Activated CD4-positive, alpha-beta T cell treated with anti-CD3 and anti-CD28 coated beads for 1 hour (primary cell): ENCODE measurements at places on chromosomes 6 and 20.
A peak's percentile ranks its signal among the peaks of the same experiment; 100 is the strongest.

DNA sequence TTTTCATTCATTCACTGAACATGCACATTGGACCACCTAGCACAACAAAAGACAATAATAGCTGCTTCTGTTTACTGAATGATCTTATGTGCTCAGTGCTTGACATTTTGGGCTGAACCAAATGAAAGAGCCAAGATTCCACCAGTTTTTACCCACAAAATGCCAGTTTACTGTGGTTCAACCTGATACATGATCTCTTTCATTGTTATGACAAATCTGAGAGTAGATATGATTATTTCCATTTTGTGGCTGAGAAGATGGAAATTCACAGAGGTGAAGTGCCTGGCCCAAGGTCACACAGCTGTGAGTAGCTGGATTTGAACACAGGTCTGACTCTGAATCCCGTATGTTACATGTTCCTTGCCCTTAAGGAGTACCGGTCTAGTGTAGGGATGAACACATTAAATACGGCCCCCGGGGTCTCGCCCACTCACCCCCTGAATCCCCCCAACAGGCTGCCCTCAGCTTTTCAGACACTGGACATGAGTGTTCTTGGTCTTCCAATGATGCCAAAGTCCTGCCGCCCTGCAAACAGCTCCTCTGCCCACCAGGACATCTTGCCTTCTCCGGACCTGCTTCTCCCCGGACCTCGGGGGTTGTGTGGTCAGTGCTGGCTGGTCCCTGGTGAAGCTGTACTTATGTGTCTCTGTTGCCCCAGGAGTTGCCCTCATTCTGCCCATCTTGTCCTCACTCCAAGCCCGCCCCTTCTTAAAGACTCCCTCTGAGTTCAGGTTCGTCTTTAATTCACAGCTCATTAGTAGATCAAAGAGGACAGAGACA lies 58.6 kb upstream of the SLC32A1 start:
- no peak for DNase-seq

DNA sequence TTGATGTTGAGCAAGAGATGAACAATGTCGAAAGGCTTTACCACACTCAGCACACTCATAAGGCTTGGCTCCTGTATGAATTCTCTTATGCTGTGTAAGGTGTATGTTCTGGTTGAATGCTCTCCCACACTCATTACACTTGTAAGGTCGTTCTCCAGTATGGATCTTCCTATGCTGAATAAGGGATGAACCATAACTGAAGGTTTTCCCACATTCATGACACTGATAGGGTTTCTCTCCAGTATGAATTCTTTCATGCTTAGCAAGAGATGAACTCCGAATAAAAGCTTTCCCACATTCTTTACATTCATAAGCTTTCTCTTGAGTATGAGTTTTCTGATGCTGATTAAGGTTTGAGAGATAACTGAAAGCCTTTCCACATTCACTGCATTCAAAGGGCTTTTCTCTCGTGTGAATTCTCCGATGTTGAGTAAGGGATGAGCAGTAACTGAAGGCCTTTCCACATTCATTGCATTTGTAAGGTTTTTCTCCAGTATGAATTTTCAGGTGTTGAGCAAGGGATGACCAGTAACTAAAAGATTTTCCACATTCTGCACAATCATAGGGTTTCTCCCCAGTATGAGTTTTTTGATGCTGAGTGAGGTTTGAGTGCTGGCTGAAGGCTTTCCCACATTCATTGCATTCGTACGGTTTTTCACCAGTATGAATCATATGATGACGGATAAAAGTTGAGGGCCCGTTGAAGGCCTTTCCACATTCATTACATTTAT lies 21.1 kb downstream of the ZNF184 start:
- no peak for DNase-seq

DNA sequence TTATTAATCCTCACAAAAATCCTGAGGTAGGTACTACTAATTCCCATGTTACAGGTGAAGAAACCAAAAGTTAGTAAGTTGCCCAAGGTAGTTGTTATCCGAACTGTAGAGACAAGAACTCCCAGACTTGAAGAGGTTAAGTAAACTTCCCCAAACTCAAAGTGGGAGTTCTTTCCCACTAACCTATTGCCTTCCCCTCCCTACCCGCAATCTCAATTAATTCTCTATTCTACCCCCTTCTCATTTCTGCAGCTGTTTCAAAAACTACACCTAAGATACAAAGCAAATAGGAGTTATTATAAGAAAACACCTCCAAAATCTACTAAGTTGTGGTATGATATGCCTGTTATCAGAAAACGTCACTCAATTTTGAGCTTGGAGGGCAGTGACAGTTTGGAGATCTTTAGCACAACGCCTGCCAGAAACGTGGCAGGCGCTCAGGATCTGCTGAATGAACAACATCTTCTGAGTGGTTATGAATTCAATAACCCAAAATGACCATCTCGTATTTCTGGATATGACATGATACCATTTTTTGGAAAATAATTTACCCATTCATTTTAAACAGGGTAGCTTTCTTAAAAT lies 7.1 kb downstream of the CSNK2A1 start:
- no peak for DNase-seq

- no peak for DNase-seq
These were observed 34.3 kb upstream of the ADTRP start for GRCh38 chr6:11812951-11813350.

DNA sequence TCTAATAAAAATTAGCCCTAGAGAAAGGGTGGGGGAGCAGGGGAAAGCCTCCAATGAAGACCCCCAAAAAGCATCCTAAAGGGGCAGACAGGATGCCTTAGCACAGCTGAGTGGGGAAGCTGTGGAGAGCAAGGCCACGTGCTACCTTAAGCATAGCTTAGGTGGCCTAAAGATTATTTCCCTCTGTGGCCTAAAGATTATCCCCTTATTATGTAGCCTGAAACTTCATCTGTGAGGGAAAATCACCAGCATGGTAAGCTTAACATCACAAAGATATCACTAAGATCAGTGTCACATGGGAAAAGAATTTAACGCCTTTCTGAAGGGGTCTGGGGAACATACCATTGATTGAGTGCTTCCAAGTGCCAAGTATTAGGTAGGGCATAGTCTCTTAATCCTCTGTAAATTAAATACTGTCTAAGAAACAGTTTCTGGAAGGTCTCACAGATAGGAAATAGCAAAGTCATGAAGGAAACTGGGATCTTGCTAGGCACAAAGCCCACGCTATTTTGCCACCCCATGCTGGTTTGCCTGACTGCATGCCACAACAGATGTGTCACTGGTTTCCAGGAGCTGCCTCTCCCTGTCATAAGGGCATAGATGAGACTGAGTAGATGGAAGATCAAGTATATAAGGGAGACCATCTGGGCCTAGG lies 170.0 kb downstream of the HACE1 start:
- no peak for DNase-seq

DNA sequence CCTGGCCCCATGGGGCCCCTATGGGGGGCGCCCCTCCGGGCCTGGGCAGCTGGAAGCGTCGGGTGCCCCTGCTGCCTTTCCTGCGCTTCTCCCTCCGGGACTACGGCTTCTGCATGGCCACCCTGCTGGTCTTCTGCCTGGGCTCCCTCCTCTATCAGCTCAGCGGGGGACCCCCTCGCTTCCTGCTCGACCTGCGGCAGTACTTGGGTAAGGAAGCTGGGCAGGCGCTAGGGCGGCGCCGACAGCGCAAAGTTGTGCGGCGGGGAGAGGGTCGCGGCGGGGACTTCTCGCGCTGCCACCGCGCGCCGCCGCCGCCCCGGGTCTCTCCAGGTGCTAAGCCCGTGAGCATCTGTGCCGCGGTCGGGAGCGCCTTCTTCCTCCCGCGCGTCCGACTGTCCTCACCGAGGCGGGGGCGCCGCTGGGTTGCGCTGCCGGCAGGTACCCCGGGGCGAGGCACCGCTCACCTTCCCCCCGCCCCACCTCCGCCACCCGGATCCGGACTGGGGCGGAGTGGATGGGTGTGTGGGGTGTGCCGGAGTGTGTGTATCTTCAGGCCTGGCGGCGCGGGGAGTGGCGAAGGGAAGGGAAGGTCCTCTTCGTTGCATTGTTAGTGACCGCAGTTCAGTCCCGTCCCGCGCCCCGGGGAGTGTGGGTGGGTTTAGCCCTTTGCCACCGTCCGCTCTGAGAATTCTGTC lies 788 bp downstream of the UST start:
- peak; percentile 21 for DNase-seq

GRCh38 chr6:157534977-157535339 lies 154.0 kb downstream of the ZDHHC14 start:
- no peak for DNase-seq

- DNase-seq, result no peak
These were observed 32.9 kb downstream of the COX4I2 start for GRCh38 chr20:31670371-31671228.
